Germinal center (tissue), 1 donor: ENCODE measurements at places on chromosomes 12 and 14.
A peak's percentile ranks its signal among the peaks of the same experiment; 100 is the strongest.

- DNase-seq: no peak
These were observed 24.3 kb upstream of the ADGRD1 start for GRCh38 chr12:130929363-130929762.

DNA sequence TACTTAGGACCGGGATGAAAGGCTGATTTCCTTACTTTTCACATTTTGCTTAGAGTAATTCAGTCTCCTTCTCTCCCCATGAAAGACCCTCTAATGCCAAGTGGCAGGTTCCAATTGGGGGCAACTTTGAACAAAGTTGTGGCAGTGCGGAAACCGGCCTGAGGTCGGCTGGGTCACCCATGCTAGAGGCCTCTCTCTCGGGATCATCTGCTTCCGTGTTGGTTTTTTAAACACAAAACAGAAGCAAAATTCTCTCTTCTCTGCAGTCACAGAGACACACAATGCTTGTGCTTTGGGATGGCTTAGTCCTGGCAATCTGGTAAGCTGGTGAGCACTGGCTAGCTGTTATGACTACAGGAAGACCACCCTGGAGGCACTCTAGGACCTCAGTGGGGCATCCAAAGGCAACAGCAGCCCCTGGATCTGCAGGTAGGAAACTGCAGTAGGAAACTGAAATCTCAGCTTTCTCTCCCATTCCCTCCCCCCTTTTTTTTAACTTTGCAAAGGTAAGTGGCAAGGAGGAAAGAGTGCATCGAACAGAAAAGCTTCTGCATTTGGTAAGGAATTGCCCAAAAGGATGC lies 102.1 kb downstream of the BCL11B start:
- no peak for DNase-seq

GRCh38 chr12:7915661-7916403 lies 20.2 kb downstream of the SLC2A3 start:
- DNase-seq: no peak

GRCh38 chr12:105825141-105825540 lies 313.6 kb downstream of the NUAK1 start:
- DNase-seq: no peak

GRCh38 chr12:4089956-4090355 lies 183.6 kb upstream of the CCND2 start:
- no peak for DNase-seq

DNA sequence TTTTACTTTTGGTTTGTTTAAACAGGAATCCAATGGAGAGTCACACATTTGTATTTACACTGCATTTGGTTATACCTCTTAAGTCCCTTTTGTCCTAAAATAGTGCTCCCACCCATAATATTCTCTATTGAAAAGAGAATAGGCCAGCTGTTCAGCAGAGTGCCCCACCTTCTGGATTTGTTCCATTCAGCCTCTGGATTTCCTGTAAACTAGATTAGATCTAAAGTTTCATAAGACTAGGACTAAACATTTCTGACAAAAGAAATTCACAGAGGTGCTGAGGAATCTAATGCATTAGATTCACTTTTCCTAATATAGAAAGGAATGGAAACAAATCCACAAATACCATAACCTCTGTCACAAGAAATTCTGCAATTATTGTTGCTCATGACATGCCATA lies 38.1 kb downstream of the GCH1 start:
- no peak for DNase-seq

DNA sequence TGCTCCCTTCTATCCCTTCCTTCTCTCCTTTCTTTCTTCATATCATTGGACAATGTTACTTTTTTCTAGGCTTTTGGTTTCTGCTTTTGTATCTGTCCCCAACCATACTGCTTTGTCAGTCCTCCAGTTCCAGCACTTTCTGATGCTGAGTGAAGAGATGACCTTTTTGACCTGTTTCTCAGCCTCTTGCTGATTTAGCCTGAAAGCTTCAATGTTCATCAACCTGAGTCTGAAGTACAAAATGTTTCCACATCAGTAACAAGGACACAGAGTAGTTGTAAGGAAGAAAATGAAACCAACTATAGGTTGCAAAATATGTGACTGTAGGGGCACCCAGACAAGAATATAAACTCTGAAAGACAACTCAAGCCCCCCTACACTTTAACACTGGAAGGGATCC lies 25.2 kb upstream of the AKAP6 start:
- no peak for DNase-seq

DNA sequence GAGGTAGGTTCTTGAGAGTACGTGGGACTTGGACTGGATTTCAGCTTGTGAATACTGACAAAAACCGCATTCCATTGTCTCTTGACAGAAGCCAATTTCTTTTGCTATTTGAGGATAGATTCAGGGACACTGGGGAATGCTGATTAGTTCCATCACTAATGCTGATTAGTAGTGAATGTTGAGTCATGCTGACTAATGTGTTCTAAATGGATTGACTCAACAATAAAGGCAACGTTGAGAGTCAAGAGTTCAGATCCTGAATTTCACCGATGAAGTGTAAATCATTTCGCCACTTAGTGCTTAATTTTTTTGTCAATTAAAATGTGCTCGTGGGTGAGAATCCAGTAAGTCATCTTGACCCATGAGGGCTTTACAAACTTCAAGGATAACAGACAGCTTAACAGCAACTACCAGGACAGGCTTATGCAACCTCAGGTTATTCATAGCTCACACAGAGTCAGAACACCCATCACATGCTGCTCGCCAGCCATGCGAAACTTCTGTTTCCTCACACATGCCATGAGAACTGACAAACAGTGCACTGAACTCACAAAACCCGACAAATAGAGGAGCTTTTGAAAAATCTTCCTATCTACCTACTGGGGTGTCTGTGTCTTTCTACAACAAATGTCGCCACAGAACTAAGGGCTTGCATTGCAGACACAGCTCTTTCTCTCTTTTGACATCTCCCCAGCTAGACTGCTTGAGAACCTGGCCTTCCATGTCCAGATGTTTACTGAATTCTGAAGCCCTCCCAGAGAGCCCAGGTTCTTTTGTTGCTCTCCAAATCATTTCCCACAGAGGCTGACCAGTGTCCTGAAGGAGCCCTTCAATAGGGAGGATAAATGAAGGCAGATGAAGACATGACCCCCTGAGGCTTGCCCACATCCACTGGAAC lies 316.4 kb downstream of the ZFP36L1 start:
- DNase-seq: peak; percentile 66

DNA sequence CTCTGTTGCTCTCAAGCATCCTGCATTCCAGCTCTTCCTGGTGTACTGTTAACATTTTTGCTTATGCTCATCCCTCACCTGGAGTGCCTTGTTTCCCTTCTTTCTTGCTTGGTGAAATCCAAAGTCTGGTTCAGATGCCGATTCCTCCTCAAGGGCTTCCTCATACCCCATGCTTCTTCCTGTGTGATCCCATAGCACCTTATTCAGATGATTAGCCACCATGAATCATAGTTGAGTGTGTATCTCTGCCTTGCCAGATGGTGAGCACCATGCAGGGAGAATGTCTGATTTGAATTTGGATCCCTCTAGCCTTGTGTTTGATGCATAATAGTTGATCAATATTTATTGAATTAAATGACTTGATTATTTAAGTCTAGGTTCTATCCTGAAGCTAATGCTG lies 39.4 kb upstream of the ANO4 start:
- DNase-seq: no peak

GRCh38 chr12:43899574-43899973 lies 63.7 kb downstream of the TMEM117 start:
- DNase-seq: no peak

- DNase-seq: no peak
These were observed 32.3 kb downstream of the DRAM1 start for GRCh38 chr12:101909646-101910045.

GRCh38 chr12:92002195-92002649 lies 143.4 kb downstream of the BTG1 start:
- DNase-seq: no peak

GRCh38 chr14:70662080-70662479 lies 20.4 kb downstream of the TTC9 start:
- no peak for DNase-seq

- no peak for DNase-seq
These were observed 10.9 kb downstream of the PELI2 start for GRCh38 chr14:56129092-56129491.

DNA sequence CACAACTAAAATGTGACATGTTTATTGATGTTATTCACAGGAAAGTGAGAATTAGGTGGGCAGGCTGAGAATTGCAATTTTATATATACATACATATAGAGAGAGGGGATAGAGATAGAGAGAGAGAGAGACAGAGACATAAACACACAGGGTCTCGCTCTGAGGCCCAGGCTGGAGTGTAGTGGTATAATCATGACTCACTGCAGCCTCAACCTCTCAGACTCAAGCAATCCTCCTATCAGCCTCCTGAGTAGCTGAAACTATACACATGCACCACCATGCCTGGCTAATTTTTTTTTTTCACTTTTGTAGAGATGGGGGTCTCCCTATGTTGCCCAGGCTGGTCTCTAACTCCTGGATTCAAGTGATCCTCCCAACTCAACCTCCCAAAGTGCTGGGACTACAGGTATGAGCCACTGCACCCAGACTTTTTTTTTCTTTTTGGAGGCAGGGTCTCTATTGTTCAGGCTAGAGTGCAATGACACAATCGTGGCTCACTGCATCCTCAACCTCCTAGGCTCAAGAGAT lies 49.1 kb downstream of the R3HDM2 start:
- DNase-seq: no peak

GRCh38 chr12:113720629-113721028 lies 245.5 kb downstream of the RBM19 start:
- no peak for DNase-seq

- DNase-seq: no peak
These were observed 127.9 kb upstream of the DYRK2 start for GRCh38 chr12:67520606-67521005.

DNA sequence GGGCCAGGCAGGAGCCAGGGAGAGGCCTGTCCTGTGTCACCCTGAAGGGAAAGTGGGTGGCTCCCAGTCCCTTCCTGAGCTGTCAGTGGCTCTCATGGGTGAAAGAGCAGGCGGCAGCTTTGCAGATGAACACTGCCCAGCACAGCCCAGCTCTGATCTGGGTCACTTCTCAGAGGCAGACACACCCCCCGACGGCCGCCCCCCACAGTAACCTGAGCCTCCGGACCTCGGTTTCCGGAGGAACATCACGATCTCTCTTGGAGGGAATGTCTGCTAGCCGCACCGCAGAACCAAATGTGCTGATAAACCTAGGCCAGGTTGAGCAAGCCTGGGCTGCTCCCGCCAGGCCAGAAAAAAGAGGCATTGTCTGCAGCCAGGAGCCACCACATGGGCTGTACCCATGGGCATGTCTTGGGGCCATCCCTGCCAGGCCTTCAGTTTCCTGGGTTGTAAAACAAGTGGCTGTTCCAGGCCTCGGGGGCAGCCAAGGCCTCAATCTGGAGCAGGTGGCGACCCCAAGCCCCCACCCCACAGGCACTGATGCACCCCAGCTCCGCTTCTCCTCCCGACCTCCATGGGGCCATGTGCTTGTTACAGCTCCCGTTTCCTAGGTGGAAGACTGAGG lies 57.6 kb downstream of the NCOR2 start:
- DNase-seq: no peak

DNA sequence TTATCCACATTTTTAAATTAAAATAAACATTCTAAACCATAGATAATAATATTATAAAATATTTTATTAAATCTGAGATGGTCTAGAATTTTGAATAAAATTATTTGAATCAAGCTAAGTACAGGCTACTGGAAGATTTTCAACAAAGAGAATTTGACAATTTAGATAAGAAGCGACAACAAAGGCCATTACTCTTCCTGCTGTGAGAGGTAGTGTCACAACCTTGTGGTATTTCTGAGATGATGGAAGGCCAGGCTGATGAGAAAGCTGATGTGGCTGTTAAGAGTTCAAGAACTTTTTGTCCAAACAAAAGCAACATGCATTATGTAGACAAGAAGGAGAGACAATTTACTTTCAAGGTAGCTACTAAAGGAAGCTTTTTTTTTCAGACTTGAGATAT lies 43.7 kb upstream of the CNTN1 start:
- DNase-seq: no peak

DNA sequence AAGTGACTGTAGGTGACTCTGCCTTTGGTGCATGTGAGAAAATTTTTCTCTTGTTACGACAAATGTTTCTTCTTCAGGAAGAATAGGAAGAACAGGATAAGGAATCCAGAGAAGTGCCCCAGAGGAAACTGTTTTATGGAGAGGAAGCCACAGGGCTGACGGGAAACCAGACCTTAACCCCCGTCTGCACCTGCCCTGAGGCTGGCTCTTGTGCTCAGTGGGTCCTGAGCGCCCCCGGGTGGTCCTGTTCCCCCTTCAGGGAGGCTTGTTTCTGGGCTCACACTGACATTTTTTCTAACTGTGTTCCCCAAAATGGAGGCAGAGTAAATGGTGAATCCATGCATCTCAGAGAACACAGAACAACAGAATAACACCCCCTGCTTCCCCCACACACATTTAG lies 691.8 kb downstream of the TMEM121 start:
- DNase-seq: no peak

DNA sequence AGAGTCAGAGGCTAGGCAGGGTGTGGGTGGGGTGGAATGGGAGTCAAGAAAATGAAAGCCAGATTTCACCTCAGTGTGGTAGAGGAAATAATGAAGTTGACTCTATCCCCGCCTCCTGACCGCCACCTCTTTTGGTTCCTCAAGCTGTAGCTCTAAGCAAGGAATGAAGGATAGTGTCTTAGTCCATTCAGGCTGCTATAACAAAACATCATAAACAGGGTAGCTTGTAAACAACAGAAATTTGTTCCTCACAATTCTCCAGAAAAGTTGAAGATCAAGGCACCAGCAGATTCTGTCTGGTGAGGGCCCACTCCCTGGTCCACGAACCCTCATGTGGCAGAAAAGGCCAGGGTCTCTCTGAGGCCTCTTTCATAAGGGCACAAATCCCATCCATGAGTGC lies 109.1 kb upstream of the AMN1 start:
- DNase-seq: no peak

DNA sequence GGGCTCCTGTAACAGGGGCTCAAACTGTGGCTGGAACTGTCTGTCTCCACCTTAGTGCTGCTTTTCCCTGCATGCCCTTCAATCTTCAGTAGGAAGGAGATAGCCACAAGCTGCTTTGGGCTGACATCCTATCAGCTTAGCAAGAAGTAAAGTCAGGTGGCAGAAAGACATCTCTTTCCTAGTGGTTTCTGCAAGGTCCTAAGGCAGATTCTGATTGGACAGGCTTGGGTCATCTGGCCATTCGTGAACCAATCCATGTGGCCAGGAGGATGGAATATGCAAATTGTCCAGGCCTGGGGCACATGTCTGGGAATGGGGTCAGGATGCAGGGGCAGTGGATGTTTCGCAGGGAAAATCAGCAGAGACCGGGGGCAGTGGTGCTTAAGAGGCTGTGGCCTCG lies 5.2 kb downstream of the RITA1 start:
- no peak for DNase-seq

DNA sequence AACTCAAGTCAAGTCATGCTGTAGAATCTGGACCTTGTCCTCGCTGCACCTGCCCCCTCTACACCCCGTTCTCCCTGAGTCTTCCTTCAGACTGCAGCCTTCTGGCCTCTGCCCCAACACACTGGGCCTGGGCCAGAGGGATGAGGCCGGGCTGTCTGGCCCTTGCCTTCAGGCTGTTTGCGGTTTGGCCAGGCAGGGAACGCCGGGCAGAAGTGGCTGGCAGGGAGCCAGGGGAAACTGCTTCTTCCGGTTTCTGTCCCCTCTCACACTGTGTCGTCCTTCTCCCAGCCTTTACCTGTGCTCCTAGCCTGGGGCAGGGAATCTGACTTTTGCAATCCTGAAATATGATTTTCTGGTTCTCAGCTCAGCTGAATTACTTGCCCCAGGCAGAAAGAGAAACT lies 13.5 kb downstream of the DGLUCY start:
- no peak for DNase-seq

- no peak for DNase-seq
These were observed 259.1 kb downstream of the SLC6A15 start for GRCh38 chr12:84653482-84653881.

GRCh38 chr14:66069830-66070541 lies 416.2 kb upstream of the CCDC196 start:
- DNase-seq: no peak
